ENCODE measurements at places on chromosomes 6 and 20.

- peak; percentile 54 for DNase-seq
Observed at GRCh38 chr6:26232940-26233648, 131.9 kb upstream of the BTN3A2 start.

DNA sequence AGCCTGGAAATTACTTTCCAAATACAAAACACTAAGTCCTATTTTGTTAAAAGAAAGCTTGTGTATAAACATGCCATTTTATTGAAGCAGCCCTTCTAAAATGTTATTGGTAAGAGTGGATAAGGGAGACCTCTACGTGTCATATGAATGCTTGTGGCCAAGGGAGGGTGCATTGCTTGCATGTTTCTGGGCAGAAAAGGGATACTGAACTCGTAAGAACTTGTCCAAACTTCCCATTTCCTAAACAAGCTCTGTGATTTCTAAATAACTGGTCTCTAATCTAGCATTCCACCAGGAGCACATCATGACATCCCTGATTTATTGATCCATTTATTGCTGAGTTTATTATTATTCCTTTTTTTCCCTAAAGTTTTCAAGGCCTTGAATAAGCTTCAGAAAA is 474.1 kb downstream of the CD109 start:
- DNase-seq, result no peak

- no peak for DNase-seq
Observed at GRCh38 chr20:64047046-64047389, 2.4 kb downstream of the SOX18 start.

GRCh38 chr6:166284640-166285039 is 23.6 kb downstream of the PRR18 start:
- DNase-seq, result no peak

DNA sequence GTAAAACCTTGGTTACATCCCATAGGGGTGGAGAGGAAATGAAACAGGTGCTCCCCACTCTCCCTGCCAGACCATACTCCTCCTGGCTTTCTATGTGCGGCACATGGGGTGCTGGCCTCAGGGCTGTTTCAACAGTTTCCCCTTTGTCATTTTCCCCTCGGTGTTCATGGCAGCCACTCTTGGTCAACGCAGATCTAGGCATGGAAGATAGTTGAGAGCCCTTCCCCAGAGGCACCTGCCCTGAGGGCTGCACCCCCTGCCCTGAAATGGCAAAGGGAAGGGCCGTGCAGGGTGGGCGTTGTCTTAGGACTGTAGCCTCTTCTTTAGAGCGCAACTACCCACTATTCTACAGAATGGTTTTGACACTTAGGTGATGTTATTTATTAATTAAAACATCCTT is 4.4 kb downstream of the CST1 start:
- no peak for DNase-seq

GRCh38 chr6:157097255-157097955 is 225.9 kb downstream of the TMEM242 start:
- DNase-seq, result no peak

GRCh38 chr6:1065986-1066385 is 245.9 kb upstream of the FOXQ1 start:
- no peak for DNase-seq

DNA sequence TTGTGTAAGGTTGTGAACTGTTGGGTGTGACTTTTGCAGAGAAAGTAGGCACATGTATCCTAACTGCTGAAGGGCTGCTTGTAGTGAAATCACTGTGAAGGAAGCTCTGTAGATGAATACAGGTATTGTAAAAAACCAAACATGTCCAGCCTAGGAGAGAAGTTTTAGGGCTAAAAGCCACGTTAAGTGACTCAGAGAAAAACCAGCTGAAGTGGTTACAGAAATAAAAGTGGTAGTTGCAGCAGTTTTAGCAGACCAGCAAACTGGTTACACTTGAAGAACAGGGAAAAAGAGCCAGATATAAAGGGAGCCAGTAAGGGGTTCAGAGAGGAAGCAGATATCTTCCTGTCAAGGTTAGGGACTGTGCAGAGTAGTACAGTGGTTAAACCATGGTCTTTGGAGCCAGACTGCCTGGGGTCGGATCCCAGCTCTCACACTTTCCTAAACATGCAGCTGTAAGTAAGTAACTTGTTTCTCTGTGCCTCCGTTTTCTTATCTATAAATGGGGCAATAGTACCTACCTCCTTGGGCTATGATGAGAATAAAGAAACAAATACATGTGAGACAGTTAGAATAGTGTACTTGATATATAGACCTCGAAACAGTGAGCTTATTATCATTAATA is 33.8 kb upstream of the RNF8 start:
- DNase-seq, result no peak

DNA sequence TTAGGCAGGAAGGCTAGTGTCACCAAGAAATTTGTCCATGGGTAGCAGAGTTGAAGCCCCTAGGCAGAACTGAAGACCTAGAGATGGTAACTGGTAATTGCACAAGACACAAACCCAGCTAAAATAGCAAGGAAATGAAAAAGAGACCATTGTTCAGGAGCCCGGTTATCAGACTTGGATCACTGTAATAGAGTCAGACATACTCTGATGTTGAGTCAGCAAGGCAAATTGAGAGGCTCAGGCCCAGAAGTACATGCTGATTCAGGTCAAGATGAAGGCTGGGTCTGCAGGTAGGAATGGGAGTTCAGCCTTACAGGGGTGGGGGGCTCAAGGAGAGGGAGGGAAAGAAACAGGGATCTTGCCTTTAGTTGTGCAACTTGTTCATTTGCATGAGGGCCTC is 6.5 kb upstream of the TMEM242 start:
- no peak for DNase-seq

- DNase-seq, result no peak
Observed at GRCh38 chr20:39993742-39994141, 695.3 kb downstream of the MAFB start.

GRCh38 chr6:51901766-51902764 is 185.3 kb downstream of the PKHD1 start:
- no peak for DNase-seq

Data from right lung (tissue), 10 donors.